ENCODE measurements at places on chromosomes 3 and 15.

DNA sequence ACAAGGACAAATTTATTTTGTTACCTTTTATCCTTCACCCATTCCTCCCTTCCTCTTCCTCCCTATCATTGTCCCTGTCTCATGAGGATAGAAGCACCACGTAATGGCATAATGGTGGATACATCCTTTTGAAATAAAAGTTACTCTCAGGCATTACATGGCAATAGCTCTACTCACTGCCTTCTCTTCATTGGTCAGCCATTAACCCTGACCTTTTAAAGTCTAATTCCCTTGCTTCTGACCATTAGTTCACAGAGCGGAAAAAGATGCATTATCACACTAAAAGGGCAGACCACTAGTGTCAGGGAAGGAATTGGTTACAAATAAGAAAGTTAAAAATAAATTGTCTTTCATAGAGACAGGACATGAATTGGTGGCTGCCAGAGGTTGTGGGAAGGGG is 54.6 kb upstream of the EIF1B start:
- no peak for DNase-seq

GRCh38 chr3:115022835-115023398 is 124.2 kb downstream of the ZBTB20 start:
- DNase-seq = no peak

GRCh38 chr3:71504250-71505036 is 79.1 kb downstream of the FOXP1 start:
- DNase-seq = peak; percentile 70

GRCh38 chr15:81645470-81645869 is 271.5 kb upstream of the TMC3 start:
- no peak for DNase-seq

GRCh38 chr3:195263925-195264600 is 6.9 kb downstream of the XXYLT1 start:
- no peak for DNase-seq

GRCh38 chr15:95497634-95498033 is 832.9 kb upstream of the NR2F2 start:
- DNase-seq = no peak

GRCh38 chr3:61146010-61146890 is 105.0 kb downstream of the FHIT start:
- no peak for DNase-seq

- DNase-seq = no peak
Observed at GRCh38 chr15:87490666-87491065, 765.9 kb downstream of the NTRK3 start.

GRCh38 chr3:162491952-162492351 is 995.3 kb downstream of the OTOL1 start:
- DNase-seq = no peak

DNA sequence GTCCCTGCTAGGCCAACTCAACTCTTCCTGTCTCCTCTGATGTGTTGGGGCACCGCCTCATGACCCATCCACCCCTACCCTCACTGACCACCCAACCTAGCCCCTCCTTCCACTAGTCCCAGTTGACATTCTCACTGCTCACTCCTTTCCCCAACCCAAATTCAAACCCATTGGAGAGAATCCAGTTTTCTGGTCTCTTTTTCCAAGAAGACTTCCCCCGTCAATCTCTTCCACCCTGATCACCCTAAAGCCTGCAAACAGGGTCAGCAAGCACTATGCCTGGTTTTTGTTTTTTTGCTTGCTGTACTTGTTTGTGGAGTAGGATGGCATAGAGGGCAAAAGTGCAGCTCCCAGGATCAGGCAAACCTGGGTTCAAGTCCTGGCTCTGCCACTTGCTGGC is 176.6 kb upstream of the PPP2R3A start:
- no peak for DNase-seq

DNA sequence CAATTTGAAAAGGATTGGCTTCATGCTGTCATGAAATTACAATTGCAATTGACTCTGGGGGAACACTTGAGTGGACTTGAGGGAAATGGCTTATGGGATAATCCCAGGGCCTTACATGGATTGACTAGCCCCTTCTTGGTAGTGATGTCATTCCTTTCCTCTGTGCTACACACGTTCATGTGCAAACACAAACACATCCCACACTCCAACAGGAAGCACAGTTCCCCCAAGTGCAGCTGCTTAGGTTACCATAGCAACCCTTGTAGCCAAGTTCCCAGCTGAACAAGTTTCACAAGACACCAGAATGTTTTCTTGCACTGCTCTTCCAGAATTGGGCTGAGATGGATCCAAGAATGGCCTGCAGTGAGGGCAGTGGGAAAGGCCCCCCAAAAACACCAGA is 217.0 kb downstream of the ZNF621 start:
- DNase-seq = no peak

- DNase-seq = no peak
Observed at GRCh38 chr3:34141841-34142337, 343.5 kb downstream of the PDCD6IP start.

DNA sequence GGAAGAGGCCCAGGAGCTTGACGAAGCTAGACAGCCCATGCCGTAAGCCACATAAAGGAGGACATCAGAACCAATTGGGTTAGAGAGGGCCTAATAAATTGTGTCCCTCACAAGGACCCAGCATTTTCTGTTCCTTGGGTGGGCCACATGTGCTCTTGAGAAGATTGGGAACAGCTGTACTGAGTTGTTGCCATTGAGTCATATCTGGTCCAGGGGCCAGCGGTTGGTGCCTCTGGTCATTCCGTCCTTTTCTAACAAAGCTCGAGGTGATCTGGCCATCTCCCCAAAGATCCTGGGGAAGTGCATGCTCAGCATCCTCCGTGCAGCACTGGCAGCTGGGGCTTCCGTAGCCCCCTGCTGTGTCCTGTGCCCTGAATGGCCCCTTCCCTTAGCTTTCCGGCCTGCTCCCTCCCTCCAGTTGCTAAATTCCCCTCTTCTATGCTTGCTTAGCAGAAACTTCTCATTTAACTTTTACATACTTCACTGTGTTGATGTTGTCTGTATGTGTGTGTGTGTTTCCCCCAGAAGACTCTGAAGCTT is 73.0 kb downstream of the EEFSEC start:
- no peak for DNase-seq

DNA sequence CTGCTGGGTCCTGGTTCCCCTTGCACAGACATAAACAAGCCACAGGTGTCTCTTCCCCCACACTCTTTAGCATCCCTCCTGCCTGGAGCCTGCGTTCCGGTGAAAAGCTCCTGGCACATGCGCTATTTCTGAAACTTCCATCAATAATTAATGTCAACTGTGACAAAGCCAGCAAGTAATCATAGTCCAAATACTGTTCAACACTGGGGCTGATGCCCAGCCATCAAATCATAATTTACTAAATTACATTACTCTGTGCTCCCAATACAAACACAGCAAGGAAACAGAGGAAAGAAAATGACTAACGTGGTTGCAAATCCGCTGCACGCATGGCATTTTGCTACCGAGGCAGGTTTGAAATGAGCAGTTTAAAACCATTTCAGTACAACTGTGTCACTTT is 294.7 kb downstream of the ERC2 start:
- DNase-seq = no peak

DNA sequence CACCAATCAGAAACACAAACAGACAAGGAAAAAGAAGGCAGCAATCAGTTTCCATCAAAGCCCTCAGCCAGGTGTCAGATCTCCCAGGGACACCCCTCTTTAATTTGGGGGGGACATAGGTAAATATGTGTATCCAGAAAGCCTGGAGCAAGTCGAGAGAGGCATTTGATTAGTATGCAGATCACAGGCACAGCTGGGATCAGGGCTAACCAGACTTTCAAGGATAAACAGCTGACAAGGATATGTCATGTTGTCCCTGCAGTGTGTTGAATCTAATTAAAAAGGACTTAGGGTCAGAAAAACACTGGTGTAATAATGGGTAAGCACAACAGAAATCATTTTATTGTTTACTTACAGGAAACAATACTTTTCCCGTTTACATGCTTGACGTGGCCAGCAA is 30.2 kb downstream of the NSMCE3 start:
- DNase-seq = no peak

DNA sequence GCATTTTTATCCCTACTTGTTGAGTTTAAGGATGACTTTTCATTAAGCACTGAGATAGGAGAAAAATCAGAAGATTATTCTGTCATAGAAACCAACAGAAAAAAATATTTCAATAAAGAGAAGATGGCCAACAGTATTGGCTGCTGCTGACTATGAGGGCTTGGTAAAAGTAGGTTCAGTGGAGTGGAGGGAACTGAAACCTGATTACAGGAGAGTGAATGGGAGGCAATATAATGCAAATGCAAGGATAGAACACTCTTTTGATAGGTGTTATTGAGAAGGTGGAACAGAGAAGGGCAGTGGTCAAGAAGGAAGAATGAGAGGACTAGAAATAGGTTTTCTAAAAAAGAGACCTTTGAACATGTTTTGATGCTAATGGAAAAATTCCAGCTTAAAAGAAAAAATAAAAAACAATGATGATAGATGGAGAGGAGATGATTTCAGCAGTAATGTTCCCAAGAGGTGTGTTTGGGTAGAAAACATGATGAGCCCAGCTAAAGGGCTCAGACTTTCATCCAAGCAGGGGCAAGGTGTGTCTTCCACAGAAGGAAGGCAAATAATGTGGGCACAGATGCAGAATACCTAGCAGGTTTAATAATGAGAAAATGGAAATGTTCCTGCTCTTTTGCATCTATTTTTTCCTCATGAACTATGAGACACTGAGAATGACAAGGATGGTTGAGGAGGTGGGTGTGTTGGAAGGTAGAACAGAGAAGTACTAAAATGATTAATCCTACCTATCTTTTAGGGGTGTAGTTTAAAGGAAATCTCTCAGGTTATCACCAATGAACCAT is 397.9 kb upstream of the GOLIM4 start:
- DNase-seq = no peak

DNA sequence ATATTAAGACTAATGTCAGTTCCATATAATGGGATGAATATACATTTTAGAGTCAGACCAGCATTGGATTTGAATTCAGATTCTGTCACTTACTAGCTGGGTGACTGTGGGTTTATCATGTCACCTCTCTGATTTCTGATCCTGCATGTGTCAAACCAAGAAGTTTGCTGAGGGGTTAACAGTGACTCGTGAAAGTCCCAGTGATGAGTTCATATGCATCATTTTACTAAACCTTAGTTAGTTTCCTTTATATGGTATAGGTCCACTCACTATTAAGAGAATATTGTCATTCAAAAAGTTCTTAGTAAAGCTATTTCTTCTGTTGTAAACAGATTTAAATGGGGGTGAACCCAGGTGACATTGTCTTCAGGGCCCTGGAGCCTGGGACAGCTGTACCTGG is 102.3 kb downstream of the ZNF621 start:
- no peak for DNase-seq

GRCh38 chr15:76378691-76379090 is 42.1 kb downstream of the ISL2 start:
- no peak for DNase-seq

GRCh38 chr3:175002732-175003143 is 143.6 kb downstream of the NAALADL2 start:
- no peak for DNase-seq

- DNase-seq = peak; percentile 81
Observed at GRCh38 chr3:49469037-49469935, 781 bp upstream of the DAG1 start.

GRCh38 chr15:66496951-66497501 is 536 bp downstream of the SNAPC5 start:
- peak; percentile 45 for DNase-seq

GRCh38 chr15:38300395-38300794 is 47.8 kb downstream of the SPRED1 start:
- DNase-seq = no peak

DNA sequence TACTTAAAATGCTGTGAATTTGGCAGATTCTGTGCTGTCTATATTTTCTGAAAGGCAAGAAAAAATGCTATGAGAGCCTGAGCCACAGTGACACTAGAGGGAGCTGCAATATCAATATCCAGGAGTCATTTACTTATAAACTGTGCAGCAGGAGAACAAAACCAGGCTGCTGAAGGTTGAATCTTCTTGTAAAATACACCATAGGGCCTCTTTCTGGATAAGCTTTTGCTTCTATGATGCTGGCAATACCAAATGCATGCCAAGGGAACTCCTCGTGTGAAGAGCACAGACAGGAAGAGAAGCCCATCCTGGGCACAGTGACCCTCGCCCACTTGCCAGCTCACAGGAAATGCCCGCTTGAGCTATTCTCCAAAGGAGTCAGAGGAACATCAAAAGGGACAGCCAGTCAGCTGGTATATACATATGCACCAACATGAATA is 48.0 kb upstream of the TSPAN3 start:
- no peak for DNase-seq

- no peak for DNase-seq
Observed at GRCh38 chr3:14374444-14374883, 27.9 kb upstream of the SLC6A6 start.

DNA sequence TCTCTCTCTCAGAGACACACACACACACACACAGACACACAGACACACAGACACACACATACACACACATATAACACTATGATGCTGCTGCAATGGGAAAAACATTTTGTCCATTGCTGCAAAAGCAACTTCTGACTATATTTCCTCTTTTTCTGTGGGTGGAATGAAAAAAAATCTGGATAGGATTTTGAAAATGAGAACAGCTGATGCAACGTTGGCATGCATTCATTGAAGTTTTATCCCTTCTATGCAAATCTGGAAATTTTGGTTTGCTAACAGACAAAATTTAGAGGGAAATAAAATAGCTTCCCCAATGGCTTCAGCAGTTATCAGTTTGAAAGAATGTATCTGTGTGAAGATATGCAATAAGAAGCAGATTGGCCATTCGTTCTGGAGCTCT is 763.4 kb upstream of the GRM7 start:
- DNase-seq = no peak
